ENCODE measurements at places on chromosomes 2 and 18.

DNA sequence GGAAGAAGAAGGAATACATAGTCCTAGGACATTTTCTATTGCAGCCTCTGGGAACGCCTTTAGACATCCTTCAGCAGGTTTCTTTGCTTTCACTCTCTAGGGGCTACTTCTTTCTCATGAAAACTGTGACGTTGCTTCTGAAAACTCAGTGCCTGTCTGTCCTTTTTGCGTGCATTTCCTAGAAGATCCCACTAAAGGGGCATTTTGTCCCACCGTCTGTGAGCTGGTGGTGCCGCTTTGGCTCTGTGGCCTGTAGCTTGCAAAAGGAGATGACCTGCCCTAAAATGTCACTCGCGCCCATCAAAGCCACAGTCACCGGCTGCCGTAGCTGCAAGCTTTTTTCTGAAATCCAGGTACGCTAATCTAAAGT is 579 bp downstream of the STAT4 start:
- no peak for DNase-seq

- peak; percentile 17 for DNase-seq
Observed at GRCh38 chr2:210363261-210363660, 48.3 kb upstream of the MYL1 start.

- DNase-seq = no peak
Observed at GRCh38 chr2:169664600-169664977, 29.6 kb downstream of the CFAP210 start.

GRCh38 chr2:101111917-101112771 is 39.0 kb downstream of the TBC1D8 start:
- no peak for DNase-seq

All from RPMI8226 (cell line).